ENCODE measurements at places on chromosomes 4 and X.

DNA sequence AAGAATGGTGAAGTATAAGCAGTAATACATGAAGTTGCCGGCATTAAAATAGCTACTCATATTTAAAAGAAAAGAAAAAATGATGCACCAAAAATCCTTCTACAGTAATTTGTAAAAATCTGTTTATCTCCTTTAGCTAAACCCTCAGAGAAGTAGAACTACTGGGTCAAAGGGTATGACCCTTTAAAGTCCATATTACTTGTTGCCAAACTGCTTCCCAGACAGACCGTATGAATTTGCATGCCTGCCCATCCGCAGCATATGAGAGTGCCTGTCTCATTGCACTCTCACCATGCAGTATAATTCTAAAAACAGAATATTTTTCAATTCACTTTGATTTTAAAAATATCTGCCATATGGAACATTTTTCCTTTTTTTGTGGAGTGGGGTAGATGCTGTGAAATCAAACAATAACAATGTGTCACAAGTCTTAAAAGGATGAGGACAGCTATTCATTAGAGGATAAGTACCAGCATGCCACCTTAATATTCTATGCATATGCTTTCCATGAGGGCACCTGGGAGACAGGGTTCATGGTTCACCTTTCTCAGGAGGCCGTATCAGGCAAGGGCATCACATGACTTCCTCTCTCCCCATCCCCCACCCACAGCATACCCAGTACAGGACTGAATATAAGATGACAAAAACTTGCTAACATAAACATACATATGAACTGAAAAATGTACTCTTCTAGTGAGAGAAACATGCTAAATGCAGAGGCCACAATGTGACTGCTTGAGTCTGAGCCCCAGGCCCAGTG, 17.8 kb downstream of the ZDHHC9 start:
- no peak for DNase-seq

- no peak for DNase-seq
These were observed 114.9 kb upstream of the TEX13D start for GRCh38 chrX:124217304-124218251.

GRCh38 chrX:139566981-139567380, 36.4 kb downstream of the F9 start:
- no peak for DNase-seq

DNA sequence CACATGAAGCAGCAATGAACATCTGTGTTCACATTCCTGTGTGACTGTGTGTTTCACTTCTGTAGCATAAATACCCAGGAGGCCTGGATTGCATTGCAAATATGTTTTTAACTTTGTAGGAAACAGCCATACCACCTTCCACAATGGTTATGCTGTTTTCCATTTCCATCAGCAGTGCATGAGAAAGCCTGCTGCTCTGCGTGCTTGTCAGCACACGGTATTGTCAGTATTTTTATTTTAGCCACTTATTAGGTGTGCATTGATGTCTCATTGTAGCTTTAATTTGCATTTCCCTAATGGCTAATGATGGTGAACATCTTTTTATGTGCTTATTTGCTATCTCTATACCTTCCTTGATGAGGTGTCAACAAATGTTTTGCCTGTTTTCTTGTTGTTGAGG, 355.9 kb downstream of the TRIML1 start:
- no peak for DNase-seq

DNA sequence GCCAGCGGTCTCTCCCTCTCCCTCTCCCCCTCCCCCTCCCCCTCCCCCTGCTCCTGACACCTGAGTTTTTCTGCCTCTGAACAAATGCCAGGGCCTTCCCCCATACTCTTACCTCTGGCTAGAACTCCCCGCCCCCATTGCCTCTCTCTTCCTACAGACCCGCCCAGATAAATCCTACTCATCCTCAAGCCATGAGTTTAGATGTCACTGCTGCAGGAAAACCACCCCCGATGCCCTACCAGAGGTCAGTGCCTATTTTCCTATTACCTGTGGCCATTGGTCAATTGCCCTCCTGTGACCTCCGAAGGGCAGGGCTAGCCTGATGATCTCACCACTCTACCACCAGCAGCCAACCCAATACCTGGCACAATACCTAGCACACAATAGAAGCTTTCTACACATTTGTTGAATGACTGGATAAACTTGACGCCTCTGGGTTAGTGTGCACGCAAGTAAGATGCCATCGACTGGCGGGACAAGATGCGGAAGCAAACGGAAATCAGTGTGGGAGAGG, 43.7 kb downstream of the SLC2A9 start:
- no peak for DNase-seq

GRCh38 chr4:6724421-6725111, 8.6 kb downstream of the BLOC1S4 start:
- DNase-seq: no peak

DNA sequence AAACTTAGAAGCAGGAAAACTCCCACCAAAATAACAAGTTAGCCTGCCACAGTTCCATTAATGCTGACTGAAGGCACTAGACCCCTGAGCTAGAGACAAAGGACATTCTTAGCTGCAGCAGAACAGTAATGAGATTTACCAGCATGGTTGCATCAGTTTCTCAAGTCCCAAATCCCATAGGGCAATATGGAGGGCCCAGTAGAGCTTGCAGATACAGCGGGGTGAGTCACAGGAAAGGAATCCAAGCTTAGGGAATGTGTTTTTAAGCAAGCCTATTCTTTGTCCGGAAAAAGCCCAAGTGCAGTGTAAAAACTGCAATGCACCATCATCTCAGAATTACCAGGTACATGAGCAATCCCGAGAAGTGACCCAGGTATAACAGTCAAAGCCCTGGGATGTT, 51.3 kb upstream of the EXOC1L start:
- no peak for DNase-seq
